GM04503 (cell line): ENCODE measurements at places on chromosomes 3 and 15.

DNA sequence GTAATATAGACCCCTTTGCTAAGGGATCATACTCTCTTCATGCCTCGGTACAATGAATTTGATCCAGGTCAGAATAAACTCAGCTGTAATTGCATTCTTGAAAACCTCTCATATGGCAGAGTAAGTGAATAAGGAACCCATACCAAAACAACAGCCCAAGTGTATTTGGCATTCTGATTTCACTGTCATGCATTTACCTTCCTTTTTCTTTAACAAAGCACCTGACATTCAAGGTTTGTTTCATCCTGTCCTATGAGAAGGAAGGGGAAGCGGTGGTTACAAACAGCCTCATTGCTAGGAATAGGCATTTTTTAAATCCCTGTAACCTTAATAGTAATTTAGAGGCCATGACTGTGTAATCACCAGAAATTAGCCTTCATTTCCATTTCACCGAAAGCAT, 97.1 kb downstream of the LSAMP start:
- no peak for DNase-seq

GRCh38 chr3:133301194-133301593, 98.7 kb upstream of the BFSP2 start:
- peak; percentile 27 for DNase-seq

DNA sequence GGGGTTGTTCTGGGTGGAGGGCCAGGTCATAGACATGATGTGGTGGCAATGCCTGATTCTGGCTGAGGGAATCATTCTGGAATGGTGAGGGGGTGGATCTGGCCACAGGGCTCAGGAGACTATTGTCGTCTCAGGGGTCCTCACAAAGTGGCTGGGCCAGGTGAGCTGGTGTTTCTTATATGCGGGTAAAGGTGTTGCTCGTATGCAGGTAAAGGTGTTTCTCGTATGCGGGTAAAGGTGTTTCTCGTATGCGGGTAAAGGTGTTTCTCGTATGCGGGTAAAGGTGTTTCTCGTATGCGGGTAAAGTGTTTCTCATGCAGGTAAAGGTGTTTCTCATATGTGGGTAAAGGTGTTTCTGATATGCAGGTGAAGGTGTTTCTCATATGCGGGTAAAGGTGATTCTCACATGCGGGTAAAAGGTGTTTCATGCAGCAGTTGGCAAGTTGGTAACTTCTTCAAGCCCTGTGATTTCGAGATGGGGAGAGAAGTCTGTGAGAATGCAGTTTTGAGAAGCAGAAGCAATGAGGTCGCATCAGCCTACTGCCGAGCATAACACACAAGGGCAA, 10.5 kb upstream of the MUC4 start:
- DNase-seq: no peak

GRCh38 chr15:39511000-39511915, 69.6 kb upstream of the THBS1 start:
- DNase-seq: peak; percentile 57
